ENCODE measurements at places on chromosomes 12 and 14.

DNA sequence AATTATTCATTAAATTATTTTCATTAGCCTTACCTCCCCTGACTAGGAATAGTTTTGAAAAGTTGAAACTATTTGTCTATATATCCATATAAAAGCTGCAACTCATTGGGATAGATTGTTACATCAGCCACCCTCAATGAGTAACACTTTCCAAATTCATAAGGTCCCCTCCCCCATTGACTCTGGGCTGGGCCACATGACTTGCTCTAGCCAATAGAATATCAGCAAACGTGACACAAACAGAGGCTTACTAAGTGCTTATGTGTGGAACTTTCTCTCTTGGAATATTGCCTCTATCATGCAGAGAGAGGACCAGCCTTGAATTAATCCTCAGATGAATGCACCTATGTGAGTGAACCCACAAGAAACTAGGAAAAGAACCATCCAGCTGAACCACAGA, 213.7 kb downstream of the CCDC59 start:
- no peak for DNase-seq

DNA sequence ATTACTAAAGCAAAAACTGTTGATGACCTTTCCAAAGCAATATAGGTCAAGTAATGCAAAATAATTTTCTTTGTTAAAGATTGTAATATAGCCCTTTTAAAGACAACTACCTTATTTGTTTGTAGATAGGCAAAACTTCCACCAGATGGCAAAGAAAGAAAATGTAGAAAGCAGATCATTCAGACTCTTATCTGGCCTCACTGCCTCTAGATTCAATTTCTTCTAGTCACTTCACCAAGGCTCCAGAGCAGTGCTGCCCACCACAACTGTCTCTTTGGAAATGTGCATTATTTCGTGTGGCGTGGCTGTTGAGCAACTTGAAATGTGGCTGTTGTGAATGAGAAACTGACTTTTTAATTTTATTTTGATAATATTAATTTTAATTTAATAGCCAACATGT, 127.1 kb downstream of the ITPR2 start:
- DNase-seq = no peak

DNA sequence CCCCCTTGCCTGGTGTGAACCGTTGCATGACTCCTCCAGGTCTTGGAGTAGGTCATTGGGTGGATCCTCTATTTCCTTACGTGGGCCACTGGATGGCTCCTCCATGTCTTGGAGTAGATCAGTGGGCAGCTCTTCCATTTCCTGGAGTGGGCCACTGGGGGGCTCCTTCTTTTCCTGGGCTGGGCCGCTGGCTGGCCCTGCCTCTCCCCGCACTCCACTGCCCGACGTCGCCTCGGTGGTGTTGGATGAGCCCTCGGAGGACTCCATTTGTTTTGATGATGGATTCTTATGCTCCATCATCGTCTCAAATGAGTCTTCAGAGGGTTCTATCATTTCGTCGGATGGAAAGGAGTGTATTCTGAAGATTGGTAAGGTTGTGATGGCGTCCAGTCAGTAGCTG, 19.1 kb downstream of the RTL1 start:
- no peak for DNase-seq

GRCh38 chr12:3292677-3293412, 198.2 kb upstream of the PRMT8 start:
- no peak for DNase-seq

DNA sequence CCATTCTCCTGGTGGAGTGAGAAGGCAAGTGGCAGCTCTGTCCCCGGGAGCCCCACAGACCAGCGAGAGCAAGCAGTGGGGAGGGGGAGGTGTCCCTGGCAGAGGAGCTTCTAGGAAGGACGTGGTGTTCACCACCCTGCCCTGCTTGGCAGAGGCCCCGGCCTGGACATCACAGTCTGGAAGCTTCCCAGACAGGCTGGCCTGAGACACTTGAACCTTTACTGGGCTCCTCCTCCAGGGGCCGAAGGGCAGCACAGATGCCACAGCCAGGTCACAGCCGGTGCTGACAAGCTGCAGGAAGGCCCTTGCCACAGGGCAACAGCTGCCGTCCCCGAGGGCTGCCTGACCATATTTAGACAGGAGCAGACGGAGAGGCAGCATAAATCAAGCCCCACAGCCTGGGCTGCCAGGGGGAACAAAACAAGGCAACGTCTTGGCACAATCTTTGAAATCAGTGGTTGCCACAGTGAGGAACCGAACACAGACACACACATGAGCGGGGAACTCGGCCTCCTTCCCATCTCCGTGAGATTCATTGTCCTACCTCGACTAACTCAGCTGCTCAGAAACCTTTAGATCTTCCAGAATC, 28.5 kb downstream of the PRIMA1 start:
- DNase-seq = no peak

- no peak for DNase-seq
Measured at GRCh38 chr14:52960627-52961026, 9.8 kb upstream of the FERMT2 start.

GRCh38 chr12:76318773-76319594, 29.2 kb downstream of the BBS10 start:
- DNase-seq = no peak

- no peak for DNase-seq
Measured at GRCh38 chr12:78403136-78403535, 461.4 kb upstream of the SYT1 start.

GRCh38 chr12:71941174-71941573, 2.5 kb downstream of the TPH2 start:
- DNase-seq = no peak

Data from stimulated activated CD4-positive, alpha-beta T cell treated with anti-CD3 and anti-CD28 coated beads, Interleukin-1b, Interleukin-23, amount 100 ng/mL, for 1 hour (primary cell).